ENCODE measurements at places on chromosomes 1 and 21.
A peak's percentile ranks its signal among the peaks of the same experiment; 100 is the strongest.

DNA sequence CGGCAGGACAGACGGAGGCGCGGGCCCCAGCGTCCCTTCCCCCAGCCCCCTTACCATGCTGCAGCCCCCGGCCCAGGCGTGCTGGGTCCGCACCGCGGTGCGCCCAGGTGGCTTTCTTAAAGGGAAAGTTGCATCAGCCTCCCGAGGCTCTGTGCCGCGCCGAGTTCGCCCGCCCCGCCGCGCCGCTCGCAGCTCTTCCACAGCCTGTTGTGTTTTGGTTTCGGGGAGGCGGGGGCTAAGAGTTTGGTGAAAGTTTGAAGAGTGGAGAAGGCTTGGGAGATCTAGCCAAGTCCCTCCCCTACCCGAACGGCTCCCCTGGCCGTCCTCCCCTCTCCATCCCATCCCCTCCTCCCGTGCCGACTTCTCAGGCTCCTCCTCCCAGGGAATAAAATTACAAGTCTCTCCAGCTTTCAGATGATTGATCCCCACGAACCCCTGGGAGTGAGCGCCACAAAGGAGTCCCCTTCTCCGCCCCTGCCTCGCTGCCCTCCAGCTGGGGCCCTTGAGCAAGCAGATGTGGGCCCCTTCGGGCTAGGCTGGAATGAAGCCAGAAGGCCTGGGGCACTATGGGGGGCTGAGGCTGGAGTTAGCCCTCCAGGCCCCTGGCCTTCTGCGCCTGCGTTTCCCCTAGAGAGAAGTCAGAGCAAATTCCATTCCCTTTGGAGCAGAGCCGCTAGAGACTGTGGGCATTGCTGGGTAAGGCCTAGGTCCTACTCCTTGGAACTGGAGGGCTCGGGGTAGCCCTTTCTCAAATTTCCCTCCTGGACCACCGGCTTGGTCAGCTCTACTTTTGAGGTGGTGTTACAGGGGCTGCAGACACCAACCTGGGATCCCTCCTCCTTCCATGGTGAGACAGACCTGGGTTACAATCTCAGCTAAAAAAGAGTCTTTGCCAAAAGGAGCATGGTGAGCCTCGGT is at the start of gene SLC6A9:
Gene SLC6A9 (minus strand): TSS at position 211 of the 918 bp plus-strand sequence. CDS start 7,185 bp downstream, outside the sequence.
- DNase-seq: peak; percentile 17

DNA sequence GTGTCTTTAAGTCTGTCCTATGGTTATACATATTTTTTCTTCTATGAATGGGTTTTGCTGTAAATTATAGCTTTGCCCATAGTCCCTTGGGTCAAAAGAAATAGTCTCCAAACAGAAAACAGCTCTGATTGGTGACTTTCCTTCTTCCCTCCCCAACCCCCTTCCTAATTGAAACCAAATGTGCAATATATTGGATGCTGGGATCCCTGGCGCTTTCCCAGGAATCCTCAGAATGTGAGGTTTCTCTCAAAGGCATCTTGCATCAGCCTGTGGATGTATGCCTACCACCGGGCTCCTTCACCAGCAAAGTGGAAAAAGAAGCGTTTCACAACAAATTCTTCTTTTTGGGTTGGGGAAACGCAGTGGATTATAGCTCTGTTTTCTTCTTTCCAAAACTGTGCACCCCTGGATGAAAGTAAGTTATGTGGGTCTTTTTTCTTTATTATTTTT is at the start of gene DDR2:
Gene DDR2 (plus strand): TSS at position 248 of the 450 bp plus-strand sequence. CDS start 86,600 bp downstream, outside the sequence.
- DNase-seq: no peak

GRCh38 chr21:39182484-39183271 is 573 bp downstream of the PSMG1 start:
- no peak for DNase-seq

- DNase-seq: no peak
Measured at GRCh38 chr1:155125946-155126555, 1.6 kb upstream of the EFNA1 start.

DNA sequence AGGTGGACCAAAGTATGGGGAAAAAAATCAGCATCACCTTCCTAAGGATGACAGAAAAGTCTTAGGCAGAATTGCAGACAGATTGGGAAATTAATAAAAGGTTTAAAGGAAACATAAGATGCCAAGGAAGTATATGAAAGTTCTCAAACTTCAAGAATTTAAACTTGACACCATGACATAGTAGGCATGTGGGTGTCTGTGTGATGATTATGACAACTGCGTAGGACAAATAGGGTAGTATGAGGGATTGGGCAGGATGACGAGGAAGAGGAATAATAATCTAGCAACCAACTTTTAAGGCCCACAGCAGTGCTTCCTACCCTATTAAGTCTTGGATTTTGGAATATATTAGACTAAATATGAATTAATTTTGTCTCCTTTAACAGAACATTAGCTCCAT is 52.4 kb downstream of the HNRNPR start:
- DNase-seq: no peak

Measured in SW 1271 (cell line).